ENCODE measurements at places on chromosomes 16 and 17.

GRCh38 chr17:65988451-65988850 lies 203.5 kb downstream of the CEP112 start:
- no peak for DNase-seq

DNA sequence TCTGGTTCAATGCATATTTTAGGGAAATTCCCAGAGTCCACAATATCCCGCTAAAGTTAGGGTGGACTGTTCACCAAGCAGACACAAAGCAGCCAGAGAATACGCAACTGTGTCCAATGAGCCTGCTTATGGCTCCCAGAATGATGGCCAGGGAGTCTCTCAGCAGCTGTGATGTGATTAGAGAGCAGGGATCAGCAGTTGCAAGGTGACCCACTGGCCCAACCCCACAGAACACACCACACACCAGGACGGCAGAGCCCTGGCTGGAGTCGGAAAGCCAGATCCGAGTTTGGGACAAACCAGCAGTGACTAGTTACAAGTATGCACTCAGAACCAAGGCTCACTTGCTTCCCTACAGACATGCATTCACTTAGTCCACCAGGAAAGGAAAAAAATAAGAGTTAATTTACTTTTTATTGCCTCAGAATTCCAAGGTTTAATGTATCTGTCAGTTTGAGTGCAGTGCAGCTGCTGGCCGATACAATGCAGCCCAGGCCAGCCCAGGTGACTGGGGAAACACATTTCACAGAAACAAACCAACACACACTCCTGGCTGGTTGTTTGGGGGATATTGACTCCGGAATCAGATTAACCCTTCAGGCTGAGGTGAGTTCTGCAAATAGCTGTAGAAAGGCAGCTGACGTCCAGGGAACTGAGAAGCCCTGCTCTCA lies 121.7 kb downstream of the HIC1 start:
- no peak for DNase-seq

GRCh38 chr16:74271872-74272271 lies 24.7 kb upstream of the PSMD7 start:
- no peak for DNase-seq

GRCh38 chr16:22710326-22710725 lies 103.6 kb upstream of the HS3ST2 start:
- no peak for DNase-seq

- DNase-seq, result no peak
Measured at GRCh38 chr17:57366558-57367351, 110.4 kb downstream of the MSI2 start.

- DNase-seq, result no peak
Measured at GRCh38 chr17:11898526-11899235, 98.6 kb downstream of the ZNF18 start.

- DNase-seq, result no peak
Measured at GRCh38 chr17:39132192-39132610, 19.2 kb downstream of the PLXDC1 start.

DNA sequence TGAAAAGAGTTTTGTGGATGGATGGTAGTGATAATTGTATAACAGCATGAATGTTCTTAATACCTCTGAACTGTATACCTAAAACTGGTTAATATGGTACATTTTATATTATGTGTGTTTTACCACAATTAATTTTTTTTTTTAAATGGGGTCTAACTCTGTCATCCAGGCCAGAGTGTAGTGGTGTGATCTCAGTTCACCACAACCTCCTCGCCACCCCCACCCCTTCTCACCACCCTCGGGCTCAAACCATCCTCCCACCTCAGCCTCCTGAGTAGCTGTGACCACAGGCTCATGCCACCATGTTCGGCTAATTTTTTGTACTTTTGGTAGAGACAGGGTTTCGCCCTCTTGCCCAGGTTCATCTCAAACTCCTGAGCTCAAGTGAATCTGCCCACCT lies 123.2 kb downstream of the CDRT15L2 start:
- DNase-seq, result no peak

DNA sequence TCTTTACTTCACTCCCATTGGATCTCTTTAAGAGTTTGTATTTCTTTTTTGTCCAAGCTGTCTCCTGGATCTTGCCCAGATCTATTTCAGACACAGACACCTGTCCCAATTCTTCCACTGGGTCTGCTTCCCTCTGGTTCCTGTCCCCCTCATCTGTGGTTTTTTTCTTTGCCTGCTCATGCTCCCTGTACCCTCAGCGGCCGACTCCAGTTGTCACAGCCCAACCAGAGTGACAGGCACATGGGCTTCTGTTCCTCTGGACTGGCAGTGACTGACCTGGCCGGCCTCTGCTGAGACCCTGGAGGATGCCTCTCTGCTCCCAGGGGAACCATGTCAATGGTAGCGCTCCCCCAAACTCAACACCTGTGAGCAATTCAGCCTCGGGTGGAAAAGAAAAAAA lies 142.6 kb downstream of the WSCD1 start:
- DNase-seq, result no peak

GRCh38 chr17:49165143-49165542 lies 32.6 kb downstream of the B4GALNT2 start:
- DNase-seq, result no peak

DNA sequence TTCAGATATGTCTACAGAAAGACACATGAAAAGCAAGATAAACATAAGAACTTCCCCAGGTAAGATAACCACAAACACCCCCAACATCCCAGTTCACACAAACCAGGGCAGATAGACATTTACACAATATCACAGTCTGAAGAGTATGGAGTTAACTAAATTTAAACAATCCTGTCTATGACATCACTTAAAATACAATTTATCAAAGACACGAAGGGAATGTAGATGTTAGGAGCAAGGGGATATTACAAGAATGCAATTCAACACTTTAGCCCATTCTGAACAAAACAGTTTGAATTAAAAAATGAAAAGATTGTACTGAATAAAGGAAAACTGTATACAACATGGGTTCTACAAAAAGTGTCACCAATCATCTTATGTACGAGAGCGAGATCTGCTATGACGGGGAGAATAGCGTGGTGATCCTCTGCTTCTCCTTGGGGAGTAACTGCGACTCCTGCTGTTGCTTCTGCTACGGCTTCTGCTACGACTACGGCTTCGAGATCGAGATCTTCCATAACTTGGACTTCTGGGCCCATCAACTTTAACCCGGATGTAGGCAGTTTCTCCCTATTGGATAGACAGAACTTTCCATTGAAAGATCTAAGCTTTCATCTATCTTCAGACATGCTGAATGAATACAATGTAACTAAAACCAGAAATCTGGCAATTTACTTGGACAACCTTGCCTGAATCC lies 1.9 kb downstream of the SRSF1 start:
- DNase-seq, result no peak

- no peak for DNase-seq
Measured at GRCh38 chr16:56108724-56109123, 82.6 kb upstream of the GNAO1 start.

DNA sequence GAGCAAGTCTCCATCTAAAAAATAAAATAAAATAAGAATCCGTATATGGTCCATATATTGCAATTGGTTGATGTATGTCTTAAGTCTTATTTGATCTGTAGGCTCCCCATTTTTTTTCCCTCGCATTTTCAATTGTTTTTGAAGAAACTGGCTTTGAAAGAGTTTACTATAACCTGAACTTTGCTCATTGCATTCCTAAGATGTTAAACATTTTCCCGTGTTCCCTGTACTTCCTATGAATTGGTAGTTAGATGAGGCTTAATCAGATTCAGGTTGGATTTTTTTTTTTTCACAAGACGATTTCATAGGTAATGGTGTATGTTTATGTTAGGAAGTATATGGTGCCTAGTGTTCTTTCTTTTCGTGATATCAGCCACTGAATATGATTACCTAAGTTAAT lies 3.3 kb downstream of the LRRC36 start:
- DNase-seq, result no peak

- DNase-seq, result no peak
Measured at GRCh38 chr17:63314761-63315160, 131.3 kb downstream of the CYB561 start.

- DNase-seq, result no peak
Measured at GRCh38 chr17:37648555-37648954, 5.3 kb upstream of the DDX52 start.

DNA sequence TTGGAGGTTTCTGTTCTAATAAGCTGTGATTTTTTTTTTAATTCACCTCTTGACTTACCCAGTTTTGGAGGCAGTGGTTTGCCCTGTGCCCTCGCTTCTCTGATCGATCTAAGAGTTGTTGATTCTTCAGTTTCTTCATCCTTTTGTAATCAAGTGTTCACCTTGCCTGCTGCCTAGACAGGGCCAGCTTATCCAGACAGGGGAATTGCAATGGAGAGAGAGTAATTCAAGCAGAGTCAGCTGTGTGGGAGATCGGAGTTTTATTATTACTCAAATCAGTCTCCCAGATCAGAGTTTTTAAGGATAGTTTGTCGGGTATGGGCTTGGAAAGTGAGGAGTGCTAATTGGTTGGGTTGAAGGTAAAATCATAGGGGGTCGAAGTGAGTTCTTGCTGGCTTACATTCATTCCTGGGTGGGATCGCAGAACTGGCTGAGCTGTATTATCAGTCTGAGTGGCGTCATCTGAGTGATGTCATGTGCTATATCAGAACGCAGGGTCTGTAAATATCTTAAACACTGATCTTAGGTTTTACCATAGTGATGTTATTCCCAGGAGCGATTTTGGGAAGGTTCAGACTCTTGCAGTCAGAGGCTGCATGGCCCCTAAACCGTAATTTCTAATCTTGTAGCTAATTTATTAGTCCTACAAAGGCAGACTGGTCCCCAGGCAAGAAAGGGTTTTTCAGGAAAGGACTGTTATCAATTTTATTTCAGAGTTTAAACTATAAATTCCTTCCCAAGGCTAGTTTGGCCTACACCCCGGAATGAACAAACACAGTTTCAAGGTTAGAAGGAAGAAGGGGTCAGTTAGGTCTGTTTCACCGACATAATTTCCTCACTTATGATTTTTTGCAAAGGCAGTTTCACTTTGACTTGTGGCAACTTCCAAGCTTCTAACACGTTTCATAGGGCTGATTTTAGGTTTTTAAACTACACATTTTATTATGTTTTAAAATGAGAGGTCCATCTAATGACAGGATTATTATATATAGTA lies 21.5 kb upstream of the KCNJ16 start:
- DNase-seq, result no peak

GRCh38 chr16:11249233-11250061 lies 6.6 kb downstream of the SOCS1 start:
- no peak for DNase-seq

GRCh38 chr17:57379237-57379894 lies 123.0 kb downstream of the MSI2 start:
- no peak for DNase-seq

- DNase-seq, result no peak
Measured at GRCh38 chr17:33469911-33470310, 176.8 kb upstream of the ASIC2 start.

DNA sequence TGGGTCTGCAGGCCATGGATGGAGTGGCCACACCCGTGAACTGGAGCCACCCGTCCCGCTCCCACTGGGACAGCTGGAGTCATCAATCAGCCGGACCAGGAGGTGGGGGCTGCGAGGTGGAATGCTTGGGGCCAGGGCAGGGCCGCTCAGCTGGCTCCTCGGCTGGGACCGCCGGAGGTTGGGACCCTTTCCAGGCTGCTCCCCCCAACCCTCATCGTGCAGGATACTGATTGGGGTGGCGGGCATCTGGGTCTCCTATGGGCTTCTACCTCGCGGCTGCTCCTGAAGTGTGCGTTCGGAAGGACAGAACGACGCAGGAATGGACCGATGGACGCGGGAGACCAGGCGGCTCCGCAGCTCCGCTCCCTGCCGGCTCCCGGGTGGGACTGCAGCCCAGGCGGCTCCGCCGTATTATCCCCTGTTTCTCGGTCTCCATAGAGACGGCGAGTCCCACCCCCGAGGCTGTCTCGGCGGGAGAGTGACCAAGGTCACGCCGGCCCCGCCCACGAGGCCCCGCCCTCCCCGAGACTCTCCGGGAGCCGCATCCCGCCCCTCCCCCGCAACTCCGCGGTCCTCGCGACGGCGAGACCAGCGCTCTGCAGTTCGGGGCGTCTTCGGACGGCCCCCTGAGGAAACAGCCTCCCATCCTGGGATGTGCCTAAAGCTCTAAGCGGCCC lies at the start of gene TPPP3:
TPPP3 (minus strand) TSS at position 388 of the 677 bp plus-strand sequence. CDS start 2,387 bp downstream, outside the sequence.
- DNase-seq, result peak; percentile 13

DNA sequence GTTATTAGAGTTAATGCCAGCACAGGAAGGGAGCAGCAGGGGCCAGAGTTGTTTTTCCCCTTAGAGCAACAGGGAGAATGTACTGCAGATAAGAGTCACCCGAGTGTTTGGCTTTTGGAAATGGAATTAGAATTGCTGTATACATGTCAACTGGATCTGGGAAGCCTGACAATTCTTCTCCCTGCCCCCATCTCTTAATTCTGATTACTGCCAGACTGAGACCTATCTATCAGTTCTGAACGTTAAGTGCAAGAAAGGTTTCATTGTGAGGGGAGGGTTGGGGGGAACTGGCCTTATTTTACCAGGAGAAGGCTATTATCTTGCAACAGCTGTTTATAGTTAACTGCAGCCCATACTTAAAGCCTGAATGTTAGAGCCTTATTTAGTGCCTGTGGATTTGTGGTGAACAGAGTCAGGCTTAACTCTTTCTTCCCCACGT lies 424.5 kb upstream of the CDH11 start:
- no peak for DNase-seq

DNA sequence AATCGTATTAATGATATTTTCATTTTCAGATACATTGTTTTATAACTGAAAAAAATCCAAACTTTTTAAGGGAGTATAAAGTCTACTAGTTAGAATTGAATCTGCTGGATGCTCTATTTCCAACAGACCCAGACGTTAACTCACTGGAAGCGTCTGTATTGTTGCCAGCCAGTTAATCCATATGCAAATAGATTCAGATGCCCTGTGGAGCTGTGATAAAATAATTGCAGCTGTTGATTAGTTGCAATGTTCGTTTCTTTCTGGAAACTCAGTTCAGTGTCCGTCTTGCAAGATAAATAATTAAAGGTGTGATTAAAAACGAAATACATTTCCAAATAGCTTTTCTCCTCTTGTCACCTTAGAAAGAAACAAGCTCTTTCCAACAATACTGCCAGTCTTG lies 5.1 kb upstream of the GNA13 start:
- DNase-seq, result no peak

DNA sequence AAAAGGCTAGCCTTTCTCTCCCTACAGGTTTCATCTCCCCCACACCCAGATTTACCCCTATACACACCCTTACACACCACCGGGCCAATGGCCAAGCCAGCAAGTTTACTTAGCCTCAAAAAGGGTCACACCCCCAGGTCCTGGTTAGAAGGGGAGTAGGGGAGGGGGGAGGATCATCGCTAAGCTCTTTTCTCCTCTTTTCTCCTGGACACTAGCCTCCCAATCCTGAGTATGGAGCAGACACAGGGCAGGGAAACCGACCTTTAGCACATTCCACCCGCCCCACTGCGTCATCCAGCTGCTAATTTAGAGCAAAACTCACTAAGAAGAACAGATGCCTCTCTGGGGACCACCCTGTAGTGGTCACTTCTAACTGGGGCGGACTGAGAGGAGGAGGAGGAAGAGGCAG lies 4.4 kb downstream of the ACLY start:
- no peak for DNase-seq

DNA sequence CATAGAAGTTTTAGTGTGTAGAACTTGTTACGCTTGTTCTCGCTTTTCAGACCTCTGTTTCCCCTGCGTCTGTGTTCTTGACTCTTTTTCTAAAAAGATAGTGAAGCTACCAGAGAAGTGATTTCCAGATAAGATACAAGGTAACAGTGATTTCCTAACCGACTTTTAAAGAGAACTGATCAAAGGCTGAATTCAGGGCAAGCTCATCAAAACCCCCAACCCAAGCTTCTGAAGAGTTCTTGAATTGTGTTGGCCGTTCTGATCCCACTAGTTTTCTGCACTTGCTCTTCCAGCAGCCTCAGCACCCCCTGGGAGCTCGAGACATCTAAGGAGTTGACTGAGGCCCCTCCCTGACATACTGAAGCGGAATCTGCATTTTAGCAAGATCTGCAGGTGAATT lies 12.7 kb upstream of the NSMCE1 start:
- DNase-seq, result no peak

GRCh38 chr16:71919035-71919434 lies 23.7 kb downstream of the IST1 start:
- DNase-seq, result no peak

Data from CD8-positive, alpha-beta memory T cell (primary cell).